Activated naive CD4-positive, alpha-beta T cell treated with Interleukin-2 at 50 U/mL for 16 hours (primary cell): ENCODE measurements at places on chromosomes 7 and 10.

DNA sequence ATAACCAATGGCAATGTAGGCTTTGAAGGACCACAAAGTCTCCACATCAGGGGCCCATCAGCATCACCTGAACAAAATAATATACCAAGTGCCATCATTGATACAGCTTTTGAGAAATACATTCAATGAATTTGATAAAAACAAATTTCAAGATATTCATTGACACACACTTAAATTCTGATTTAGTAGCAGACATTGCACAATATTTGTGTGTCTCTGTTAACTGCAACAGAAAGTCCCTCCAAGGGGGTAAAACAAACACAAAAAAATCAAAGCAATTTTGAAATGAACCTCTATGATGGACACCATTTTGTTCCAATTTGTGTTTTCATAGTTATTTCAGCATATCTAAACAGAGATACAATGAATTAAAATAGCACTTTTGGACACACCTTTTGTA, 86.8 kb upstream of the RSU1 start:
- no peak for DNase-seq

DNA sequence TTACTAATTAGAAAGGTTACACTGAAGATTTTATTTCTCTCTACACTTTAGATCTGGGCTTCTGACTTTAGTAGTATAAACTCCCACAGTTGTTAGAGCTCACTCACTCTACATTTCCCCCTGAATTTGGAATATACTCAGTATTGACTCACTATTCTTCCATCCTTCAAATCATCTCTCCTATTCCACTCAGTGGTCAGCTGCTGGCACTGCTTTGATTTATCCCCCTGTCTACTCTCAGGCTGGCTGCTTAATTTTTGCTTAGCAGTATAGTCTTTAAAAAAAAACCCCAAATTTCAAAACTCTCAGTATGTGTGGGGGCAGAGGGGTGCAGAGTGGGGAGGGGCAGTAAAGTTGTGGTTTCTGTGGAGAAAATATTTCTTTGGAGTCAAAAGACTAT, 68.9 kb downstream of the CDK6 start:
- no peak for DNase-seq

GRCh38 chr7:121480566-121481335, 84.6 kb upstream of the FAM3C start:
- DNase-seq = no peak

DNA sequence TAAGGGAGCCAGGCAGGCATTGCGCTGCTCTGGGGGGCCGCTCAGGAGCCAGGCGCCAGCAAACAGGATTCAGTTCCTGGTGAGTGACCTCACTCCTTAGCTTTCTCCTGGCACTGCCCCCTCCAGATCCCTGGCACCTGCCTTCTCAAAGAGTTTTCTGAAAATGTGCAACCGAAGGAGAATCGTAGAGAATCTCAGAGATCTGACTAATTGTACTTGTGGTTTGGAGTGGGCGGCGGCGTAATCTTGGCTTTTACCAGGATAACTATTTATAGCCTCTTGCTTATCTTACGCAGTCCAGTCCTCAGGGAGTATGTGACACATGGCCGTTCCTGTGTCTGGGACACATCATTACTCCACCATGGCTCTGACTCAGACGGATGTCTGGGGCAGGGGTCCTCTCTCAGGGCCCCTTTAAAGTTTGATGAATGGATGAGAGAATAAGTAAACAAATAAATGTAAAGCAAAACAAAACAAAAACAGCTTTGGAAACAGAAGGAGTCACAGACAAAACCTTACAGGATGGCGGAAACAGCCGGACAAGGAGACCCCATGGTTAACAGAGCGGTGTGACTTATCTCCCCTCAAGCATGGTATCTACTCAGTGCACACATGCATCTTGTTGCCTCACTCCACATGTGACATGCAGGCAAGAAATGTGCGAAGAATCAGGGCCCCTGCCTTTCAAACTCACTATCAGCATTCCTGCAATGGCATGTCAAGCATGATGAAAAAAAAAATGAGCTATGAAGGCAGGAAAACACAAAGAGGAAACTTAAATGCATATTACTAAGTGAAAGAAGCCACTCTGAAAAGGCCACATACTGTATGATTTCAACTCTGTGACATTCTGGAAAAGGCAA, 99.7 kb downstream of the TNS3 start:
- no peak for DNase-seq

DNA sequence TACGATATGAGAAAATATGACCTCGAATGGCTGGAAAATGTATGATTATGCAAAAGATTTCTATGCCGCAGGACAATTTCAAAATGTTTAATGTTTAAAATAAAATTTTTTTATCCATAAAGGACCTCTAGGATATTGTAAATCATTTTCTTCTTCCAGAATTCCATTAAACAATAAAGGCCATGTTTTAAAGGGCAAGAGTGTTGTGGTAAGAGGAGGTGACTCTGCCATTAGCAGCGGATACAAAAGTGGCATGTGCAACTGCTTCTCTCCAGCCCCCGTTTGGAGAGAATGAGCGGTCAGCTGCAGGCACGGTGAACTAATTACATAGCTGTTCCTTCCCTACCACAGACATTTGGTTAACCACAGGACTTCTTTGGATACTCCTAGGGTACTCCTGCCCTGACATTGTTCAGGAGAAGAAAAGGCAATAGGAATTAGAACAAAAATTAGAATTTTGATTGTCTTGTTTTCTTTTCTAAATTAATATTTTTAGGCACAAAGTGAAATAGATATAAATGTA, 63.8 kb downstream of the HBP1 start:
- no peak for DNase-seq

- DNase-seq = no peak
Observed at GRCh38 chr7:148334959-148335577, 255.5 kb upstream of the C7orf33 start.

GRCh38 chr10:86968271-86968993, at the start of gene ADIRF:
Gene ADIRF (plus strand): TSS chr10:86968482. CDS start chr10:86968545, 63 bp downstream.
- no peak for DNase-seq

GRCh38 chr7:12032146-12032545, 178.9 kb upstream of the TMEM106B start:
- no peak for DNase-seq

DNA sequence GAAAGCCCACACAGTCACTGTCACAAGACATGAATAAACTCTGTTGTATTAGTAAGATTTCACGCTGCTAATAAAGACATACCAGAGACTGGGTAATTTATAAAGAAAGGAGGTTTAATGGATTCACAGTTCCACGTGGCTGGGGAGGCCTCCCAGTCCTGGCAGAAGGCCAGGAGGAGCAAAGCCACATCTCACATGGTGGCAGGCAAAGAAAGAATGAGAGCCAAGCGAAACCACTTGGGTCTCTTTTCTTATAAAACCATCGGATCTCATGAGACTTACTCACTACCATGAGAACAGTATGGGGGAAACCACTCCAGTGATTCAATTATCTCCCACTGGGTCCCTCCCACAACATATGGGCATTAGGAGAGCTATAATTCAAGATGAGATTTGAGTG, 110.2 kb downstream of the ST8SIA6 start:
- DNase-seq = no peak

- DNase-seq = no peak
Observed at GRCh38 chr7:116028787-116029186, 1.8 kb downstream of the TFEC start.

DNA sequence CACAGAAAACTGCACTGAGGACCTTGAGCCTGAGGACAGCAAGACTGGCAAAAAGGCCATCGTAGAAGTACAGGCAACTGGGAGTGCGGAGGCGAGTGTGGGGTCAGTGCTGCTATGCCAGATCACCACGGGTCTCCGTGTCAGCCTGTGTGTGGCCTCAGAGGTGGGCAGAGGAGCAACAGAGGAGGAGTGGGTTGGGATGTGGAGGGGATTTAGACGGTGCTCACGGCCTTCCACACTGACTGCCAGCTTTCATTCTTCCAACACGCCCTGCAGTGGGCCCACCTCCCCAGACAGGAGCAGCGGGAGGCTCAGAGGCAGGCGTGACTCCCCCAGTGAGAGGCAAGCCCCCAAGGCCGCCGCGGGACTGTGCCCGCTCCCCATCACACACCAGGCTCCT, 17.0 kb upstream of the ZMIZ1 start:
- DNase-seq = no peak

DNA sequence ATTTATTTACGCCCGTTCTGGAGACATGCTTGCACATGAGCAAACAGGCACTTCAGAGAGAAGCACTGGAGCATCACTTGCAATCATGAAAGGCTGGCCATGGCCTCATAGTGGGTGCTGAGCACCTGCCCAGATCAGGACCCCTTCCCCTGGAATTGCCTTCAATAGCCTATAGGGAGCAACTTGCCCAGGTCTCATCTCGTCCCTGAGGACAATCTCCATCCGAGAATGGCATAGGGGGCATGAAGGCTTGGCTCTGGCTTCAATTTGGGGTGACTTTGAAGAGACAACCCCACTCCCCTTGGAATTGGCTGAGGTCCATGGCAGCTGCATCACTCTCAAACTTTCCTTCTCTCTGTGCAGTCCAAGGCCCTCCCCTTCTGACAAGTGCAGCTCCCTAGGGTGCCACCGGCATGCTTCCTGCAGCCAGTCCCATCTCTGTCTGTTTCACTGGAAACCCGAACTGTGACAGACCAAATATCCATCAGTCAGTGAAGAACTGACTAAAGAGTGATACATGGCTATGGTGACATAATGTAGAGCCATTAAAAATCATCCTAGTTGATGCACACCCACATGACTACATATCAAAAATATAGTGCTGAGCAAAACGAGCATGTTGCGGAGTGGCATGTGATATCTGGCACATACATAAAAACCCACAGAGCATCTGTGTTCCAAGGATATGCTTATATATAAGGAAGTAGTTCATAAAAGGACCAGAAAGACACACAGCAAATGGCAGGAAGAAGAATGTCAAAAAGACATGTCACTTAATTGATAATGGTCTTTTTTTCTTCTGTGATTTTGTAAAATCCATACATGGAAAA, 12.4 kb downstream of the GDF2 start:
- DNase-seq = no peak

DNA sequence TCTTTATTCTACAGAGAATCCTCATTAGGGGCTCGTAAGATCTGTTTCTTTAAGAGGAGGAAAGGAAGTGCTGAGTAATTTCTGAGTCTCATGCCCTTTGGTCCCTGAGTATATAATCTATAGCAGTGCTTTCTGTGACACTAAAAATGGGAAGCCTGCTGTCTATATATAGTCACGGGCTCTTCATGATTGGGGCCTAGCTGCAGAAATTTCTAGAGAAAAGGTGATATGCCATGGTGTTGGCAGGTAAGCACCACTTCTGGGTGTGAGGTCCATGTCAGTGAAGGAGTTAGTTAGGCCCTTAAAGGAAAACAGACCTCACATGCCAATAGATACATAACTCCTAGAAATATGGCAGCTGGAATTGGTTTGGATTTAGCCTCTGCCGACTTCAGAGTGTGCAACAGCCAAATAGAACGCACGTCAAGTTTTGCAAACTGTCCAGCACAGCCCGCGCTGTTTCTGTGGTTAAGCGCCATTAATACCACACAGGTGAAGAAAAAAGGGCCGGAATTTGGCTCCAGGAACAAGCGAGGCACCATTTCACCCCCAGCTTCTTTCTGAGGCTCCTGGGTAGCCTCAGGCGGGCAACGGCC, 123.2 kb downstream of the TACC2 start:
- no peak for DNase-seq

DNA sequence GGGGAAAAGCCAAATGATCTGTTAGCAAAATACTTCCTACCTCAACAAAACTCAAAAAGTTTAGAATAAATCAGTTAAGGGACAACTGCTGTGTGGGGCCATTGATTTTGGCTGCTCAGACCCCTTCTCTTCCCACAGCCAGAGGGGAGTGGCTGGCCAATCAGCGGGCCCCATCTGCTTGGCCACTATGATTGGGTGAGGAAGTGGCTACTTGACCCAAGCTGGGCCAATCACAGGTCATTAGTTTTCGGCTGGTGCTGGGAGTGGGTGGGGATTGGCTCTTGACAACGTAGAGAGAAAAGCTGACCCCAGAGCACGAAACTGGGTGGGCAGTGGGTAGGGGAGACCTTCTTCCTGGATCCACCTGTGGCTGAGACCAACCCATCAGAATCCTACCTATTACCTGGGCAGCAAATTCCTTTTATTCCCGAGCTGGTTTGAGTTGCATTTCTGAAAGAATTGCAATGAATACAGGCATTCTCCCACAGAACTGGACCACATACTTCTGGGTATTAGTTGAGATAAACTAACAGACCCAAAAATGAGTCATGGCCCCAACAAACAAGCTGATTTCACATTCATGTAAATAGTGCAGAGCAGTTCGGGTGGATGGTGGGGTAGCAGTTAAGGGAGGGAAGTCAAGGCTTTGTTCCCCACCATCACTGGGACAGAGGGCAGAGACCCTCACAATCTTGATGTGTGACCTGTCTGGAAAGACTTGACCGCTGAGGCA, 35.6 kb upstream of the HMX3 start:
- no peak for DNase-seq

DNA sequence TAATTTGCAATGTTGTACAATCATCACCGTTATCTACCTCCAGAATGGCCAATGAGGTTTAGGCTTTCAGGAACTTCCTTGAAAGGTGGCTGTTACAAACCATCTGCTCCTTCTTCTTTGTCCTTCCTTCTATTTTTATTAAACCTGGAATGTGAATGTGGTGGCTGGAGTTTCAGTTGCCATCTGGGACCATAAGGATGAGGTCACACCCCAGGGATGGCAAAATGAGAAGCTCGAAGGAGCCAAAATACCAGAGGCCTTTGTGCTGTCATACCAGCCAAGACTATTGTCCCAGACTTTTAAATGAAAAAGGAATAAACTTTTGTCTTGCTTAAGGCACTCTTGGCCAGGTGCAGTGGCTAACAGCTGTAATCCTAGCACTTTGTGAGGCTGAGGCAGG, 30.9 kb upstream of the LMTK2 start:
- DNase-seq = no peak

GRCh38 chr10:123101872-123102271, 33.9 kb upstream of the HMX3 start:
- DNase-seq = no peak

- no peak for DNase-seq
Observed at GRCh38 chr10:115432188-115432819, 339.1 kb downstream of the ATRNL1 start.

DNA sequence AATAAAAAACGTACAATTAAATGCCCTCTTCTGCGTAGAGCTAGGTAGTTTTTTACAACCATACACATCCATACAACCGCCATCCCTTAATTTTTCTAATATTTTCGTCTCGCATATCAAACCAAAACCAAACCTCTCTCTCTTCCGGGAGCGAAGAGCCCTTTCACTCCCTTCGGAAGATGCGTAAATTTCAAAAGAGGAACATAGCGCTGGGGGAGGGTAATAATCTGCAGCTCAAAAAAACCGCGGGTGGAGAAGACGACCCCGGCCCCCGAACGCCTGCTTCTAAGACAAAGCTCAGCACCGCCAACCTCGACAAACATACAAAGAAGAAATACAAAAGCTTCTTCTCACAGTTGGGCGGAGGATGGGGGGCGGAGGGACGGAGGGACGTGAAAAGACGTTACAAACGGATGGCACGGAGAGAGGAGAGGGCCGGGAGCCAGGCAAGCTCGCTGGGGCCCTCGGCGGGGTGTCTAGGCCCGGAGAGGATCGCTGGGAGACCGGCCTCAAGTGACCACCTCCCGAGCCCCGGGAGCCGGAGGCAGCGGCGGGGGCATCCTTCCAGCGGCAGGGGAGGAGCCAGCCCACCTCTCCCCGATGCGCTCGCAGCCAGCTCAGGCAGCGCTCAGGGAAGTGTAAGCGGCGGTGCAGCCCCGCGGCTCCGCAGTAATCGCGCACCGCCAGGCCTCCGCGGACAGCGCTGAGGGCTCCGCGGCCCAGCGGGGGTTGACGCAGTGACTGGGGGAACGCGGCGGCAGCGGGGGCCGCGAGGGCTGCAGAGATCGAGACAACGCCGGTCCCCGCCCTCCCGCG, 851 bp downstream of the MKRN1 start:
- peak; percentile 50 for DNase-seq

- DNase-seq = no peak
Observed at GRCh38 chr7:135160098-135160857, 10.2 kb downstream of the CYREN start.
